ENCODE measurements at places on chromosomes 3 and 15. TPM values are rescaled to one million over a fixed set of nuclear protein-coding genes. Genes with fewer than 3 reads are reported as not detected.

GRCh38 chr15:100764778-100765466, 114.7 kb upstream of the ALDH1A3 start:
- DNase-seq, result no peak

- DNase-seq, result no peak
These were observed 74.6 kb upstream of the LEKR1 start for GRCh38 chr3:156751461-156752025.

GRCh38 chr15:31758126-31758525, 272.2 kb upstream of the CHRNA7 start:
- DNase-seq, result peak; percentile 33

GRCh38 chr3:42491881-42492507, 10.4 kb upstream of the VIPR1 start:
- DNase-seq, result no peak

GRCh38 chr15:33831646-33832045, 136.7 kb upstream of the CHRM5 start:
- no peak for DNase-seq

Gene GOLGA6L4
- total RNA-seq, result 1.6 TPM

GRCh38 chr3:50370594-50370993, 11.3 kb upstream of the TMEM115 start:
- DNase-seq, result no peak

DNA sequence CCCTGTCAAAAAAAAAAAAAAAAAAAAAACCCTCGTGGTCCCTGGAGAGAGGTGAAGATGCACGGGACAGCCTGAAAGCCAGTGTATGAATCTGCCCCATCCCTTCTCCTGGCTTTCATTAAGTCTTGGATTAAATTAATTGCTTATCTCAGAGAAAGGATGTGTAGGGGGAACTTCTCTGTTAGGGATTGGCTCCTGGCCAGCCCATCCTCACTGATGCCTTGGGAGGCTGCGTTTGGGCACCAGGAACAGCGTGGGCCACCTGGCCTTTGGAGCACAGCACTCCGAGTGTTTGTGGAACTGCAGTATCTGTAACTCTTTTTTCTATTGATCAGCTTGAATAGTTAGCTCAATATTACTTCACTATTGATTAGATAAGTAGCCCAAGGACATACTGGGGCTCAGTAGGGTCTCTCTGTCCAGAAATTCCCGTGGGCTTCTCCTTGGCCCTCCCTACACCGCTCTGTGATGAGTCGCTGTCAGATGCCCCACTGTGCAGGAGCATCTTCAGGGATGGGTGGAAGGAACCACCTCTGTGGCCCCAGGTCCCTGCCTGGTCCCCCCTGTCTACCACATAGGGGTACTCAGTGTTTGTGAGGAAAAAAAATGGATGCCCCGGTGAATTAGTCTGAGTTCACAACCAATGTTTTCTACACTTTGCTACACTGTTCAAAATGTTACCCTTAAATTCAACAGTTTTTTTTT, 2.0 kb downstream of the PXYLP1 start:
- no peak for DNase-seq

- no peak for DNase-seq
These were observed 1.3 kb downstream of the RPL22L1 start for GRCh38 chr3:170868577-170869238.

DNA sequence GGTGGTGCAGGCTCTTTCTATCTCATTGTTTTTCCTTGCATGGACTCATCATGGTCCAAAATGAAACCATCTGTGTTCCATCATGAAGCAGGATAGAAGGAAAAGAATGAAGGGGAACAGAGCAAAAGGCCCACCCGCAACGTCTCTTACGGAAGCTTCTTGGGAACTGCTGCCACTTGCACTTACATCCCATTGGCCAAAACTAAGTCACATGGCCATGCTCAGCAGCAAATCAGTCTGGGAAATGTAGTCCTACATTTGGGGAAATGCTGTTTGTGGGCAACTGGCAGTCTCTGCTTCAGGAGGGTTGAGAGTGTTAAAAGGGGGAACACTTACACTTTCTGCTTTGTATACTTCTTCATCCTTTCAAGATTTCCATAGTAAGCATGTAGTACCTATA, 191.6 kb downstream of the SV2B start:
- no peak for DNase-seq

DNA sequence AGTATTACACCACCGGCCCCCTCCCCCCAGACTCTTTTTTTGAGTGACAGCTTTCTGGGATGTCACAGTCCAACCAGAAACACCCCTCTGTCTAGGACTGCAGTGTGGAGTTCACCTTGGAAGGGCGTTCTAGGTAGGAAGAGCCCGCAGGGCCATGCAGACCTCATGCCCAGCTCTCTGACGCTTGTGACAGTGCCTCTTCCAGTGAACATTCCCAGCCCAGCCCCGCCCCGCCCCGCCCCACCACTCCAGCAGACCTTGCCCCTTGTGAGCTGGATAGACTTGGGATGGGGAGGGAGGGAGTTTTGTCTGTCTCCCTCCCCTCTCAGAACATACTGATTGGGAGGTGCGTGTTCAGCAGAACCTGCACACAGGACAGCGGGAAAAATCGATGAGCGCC, 63.6 kb downstream of the AAGAB start:
- no peak for DNase-seq

GRCh38 chr3:134320749-134321148, 53.5 kb downstream of the AMOTL2 start:
- no peak for DNase-seq

- no peak for DNase-seq
These were observed 5.2 kb downstream of the IQCH start for GRCh38 chr15:67259806-67260205.

- DNase-seq, result no peak
These were observed 252.5 kb downstream of the THRB start for GRCh38 chr3:24242012-24242698.

Gene CHRNA5
- total RNA-seq, result 4.6 TPM

- no peak for DNase-seq
These were observed 44.7 kb upstream of the NR2F2 start for GRCh38 chr15:96285729-96286254.

Gene FBXO40
- not detected for total RNA-seq

- DNase-seq, result no peak
These were observed 85.5 kb downstream of the TM4SF4 start for GRCh38 chr3:149560001-149560400.

GRCh38 chr15:26087395-26087794, 224.3 kb upstream of the ATP10A start:
- no peak for DNase-seq

GRCh38 chr15:69133862-69134519, 26.4 kb upstream of the GLCE start:
- no peak for DNase-seq

DNA sequence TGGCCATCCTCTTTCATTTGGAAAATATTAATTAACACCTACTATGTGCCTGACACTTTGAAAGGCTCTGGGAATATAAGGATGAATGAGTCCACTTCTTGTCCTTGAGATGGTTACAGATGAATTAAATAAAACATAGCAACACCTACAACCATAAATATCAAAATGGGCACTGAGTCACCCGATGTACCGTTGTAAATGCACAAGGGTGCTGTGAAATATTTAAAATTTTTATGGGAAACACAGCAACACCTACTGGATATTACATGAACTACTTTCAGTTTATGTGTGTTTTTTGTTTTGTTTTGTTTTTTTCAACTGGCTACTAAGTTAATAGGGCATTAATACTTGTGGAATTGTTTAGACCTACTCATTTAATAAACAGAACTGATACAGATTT, 239.0 kb upstream of the NAALADL2 start:
- DNase-seq, result no peak

Gene SLC7A14
- 0.15 TPM for total RNA-seq

- DNase-seq, result no peak
These were observed 98.4 kb downstream of the FLNB start for GRCh38 chr3:58106640-58107039.

Gene HDC
- 0.40 TPM for total RNA-seq

- no peak for DNase-seq
These were observed 41.9 kb downstream of the CMTM8 start for GRCh38 chr3:32280262-32280910.

Gene POC1A
- 7.4 TPM for total RNA-seq

GRCh38 chr15:58269455-58270414, 131.6 kb downstream of the AQP9 start:
- DNase-seq, result peak; percentile 40

Gene BNC1
- not detected for total RNA-seq

Gene TM2D3
- 38.5 TPM for total RNA-seq

GRCh38 chr3:128402998-128403397, 63.7 kb downstream of the DNAJB8 start:
- DNase-seq, result no peak
